ENCODE measurements at places on chromosomes 2 and 18.

DNA sequence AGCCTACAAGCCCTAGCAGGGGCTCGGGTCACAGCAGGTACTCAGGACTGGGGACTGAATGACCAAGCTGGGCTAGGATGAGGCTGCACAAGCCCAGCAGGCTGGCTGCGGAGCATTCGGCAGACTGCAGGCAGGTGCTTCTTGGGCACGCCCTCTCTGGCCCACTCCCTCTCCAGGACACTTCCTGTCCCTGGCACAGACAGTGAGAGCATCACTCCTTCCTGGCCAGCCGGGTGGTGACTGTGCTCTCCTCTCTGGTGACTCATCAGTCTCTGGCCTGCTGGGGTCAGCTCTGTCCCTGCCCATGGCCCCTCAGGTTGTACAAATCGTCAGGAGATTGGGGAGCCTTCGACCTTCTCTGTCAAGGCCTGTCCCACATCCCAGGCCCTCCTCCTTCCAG, 22.5 kb downstream of the C1QL2 start:
- DNase-seq, result no peak

GRCh38 chr18:34224423-34225217, at the start of gene NOL4:
TSS of gene NOL4 (minus strand) at chr18:34224913. CDS start at chr18:34223253, 1,660 bp downstream.
- no peak for DNase-seq

DNA sequence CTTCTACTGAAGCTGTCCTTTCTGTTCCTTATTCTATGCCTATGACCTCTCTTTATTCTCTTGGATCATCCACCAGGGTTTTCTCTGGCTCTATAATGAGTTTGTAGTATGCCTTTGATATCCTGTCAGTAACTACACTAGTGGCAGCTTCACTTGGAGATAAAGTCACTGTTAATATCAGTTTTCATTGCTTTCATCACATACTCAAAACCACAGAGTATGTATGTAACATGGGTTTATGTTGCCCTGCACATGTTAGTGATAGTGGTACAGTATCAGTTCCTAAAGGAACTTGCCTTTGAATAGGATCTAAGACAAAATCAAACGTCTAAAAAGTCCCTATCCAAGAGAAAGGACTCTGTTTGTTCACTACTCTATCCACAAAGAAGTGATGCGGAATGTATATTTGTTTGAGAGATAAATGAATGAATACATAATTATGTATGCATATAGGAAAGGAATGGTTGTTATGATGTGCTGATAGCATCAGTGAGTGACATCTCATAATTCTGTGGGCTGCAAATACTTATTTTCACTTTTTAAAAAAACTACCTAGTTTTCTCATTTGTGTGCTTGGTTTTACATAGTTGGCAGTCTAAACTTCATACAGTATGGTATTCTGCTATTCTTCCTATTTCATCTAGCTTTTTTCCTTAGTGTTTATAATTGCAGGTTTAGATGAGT, 45.1 kb downstream of the TET3 start:
- DNase-seq, result no peak

GRCh38 chr2:63310614-63311013, 260.0 kb downstream of the OTX1 start:
- DNase-seq, result no peak

DNA sequence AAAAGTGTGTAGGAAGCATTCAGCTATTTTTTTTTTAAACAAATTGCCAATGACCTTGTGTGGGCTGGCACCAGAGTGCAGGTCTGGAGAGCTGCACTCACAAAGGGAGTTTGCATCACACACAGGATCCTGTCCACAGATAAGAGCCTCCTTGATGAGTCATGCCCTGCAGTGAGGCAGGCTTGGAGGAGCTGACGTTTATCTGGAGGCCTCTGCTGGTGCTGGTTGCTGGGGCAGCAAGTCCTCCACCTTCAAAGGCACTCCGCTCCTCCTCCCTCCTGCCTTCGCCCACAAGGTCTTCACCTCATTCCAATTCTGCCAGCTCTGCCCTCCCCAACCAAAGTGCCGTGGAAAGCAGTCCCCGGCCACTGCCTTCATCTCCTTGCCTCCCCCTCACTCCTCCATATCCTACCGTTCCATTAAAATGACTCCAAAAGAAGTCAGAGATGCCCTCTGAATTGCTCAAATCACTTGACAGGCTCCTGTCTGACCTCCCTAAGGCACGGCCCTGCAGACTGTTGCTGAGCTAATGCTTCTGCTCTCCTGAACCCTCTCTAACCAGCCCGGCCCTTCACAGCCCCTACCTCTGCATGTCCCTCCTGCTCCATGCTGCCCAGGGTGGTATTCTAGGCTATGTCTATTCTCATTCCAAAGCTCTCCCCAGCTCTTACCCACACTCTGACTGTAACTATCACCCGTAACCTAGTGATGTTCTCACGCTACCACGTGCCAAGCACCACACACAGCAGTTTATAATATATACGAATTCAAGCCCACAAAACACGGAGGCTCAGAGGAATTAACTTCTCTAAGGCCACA, 30.9 kb downstream of the LONRF2 start:
- DNase-seq, result peak; percentile 43

DNA sequence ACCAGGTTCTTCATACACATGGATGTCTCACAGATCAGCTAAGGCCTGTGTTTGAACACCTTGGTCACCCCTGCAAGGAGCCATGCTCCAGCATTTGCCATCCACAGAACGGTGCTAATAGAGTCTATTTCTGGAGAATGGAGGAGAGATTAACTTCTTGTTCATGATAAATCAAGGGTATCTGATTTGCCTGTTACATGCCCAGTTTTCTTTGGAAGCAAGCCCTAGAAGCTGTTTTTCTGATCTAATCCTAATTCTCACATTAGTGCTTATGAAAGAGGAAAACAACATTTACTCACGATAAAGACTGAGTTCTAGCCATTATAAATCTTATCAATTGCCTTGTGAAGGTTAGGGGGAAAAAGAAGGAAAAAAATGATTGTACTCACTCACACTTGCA, 119.6 kb upstream of the DTNA start:
- no peak for DNase-seq

All from stimulated activated CD4-positive, alpha-beta T cell treated with anti-CD3 and anti-CD28 coated beads, Interleukin-2, amount 100 ng/mL, for 4 hours (primary cell).